Fibroblast of lung (primary cell): ENCODE measurements at places on chromosomes 7 and 10. TPM values are rescaled to one million over a fixed set of nuclear protein-coding genes. Genes with fewer than 3 reads are reported as not detected.

GRCh38 chr7:99762680-99763327 is 21.2 kb downstream of the CYP3A4 start:
- peak; percentile 87 for DNase-seq

The MINDY4 gene
- 4.1 and 6.1 TPM in 2 replicates for total RNA-seq

The HABP2 gene
- not detected in 2 replicates for total RNA-seq

The GPR37 gene
- total RNA-seq = 6.9 and 20.6 TPM in 2 replicates

The C1QL3 gene
- 0.17 TPM in 1 of 2 replicates, not detected in the other for total RNA-seq

The EN2 gene
- under 0.01 TPM in 1 of 2 replicates, not detected in the other for total RNA-seq

DNA sequence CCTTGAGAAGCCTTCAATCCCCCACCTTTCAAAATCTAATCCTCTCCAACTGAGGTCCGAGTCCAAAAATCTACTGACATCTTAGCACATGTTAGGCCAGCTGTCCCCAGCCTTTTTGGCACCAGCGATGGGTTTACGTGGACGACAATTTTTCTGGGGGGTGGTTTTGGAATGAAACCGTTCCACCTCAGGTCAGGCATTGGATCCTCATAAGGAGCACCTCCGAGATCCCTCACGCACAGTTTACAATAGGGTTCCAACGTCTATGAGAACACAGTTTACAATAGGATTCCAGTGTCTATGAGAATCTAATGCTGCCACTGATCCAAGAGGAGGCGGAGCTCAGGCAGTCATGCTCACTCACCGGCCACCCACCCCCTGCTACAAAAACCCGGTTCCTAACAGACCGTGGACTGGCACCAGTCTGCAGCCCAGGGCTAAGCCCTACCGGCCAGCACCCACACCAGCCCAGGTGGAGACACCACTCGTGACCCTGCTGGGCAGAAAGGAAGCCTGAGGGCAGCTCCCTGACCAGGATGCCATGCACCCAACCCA is 107.6 kb downstream of the DIP2C start:
- DNase-seq = peak; percentile 21
